ENCODE measurements at places on chromosomes 3 and 15.

DNA sequence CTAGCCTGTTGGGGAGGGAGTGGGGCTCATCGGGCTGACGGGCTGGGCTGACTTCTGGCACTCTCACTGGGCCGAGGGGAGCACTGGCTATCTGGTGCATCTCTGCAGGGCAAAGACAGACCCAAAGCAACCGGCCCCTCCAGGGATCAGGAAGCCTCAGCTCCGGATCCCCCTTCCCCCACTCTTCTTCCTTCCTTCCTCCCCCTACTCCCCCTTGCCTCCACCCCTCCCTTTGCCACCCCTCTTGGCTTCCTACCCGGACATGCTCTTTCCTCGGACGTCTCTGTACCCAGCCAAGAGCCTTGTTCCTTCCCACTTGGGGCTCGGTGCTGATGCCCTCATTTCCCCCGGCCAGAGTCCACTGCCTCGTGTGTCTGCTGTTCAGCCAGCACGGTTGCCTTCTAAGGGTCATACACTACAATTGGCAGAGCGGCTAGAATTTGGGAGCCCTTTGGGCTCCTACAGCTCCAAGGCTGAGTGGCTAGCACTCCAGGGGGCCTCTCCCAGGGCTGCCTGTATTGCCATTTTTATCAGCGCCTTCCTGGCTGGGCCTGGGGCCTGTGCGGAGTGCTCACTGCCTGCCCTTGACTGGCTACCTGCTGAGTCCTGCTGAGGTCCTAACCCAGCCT is 10.9 kb downstream of the SEMA3F start:
- DNase-seq, result peak; percentile 78

DNA sequence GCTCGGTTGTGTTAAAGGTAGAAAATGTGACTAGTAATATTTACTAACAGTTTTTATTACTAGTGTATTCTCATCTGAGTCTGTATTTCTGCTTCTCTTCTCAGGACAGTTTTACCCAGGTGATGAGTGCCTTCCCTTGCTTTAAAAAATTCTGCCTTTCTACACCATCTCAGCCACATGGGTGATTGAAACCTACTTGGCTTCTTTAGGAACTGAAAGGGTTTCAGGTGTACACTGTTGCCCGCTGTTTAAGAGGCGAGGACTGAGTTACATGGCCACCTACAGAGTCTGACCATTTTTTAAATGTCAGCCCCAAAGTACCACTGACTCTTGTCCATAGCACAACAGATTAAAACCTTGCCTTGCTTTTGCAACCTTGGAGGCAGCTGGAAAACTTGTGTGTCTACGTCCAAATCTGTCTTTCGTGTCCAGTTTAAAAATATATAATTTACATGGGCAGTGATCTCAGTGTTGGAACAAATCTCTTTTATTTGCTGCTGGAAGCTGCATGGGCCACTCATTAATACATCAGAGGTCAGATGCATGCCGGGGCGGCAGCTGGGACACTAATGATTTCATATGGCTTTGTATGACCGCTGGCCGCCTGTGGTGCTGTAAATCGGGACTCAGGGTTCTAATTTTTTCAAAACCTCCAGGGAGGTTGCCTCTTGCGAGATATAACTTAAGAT is 44.6 kb downstream of the TRIM71 start:
- no peak for DNase-seq

GRCh38 chr3:130839813-130840212 is 54.1 kb upstream of the ATP2C1 start:
- peak; percentile 48 for DNase-seq

DNA sequence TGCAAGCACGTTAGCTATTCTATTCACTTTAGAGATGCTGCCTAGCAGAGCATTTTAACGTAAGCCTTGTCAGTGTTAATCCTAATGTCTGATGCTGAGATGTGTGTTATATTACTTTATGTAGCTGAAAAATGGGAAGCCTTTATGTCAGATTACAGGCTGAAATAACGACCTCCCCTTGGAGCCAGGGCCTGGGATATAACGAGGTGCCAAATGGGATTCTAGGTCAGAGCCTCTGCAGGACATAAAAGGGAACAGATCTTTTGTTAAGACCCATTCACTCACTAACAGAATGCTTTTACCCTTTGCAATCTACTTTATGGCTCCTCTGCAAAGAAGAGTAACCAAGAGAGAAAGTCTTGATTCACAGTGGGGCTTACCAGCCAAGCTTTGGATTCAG is 815.5 kb upstream of the CFAP20DC start:
- no peak for DNase-seq

- no peak for DNase-seq
These were observed 56.6 kb upstream of the CHST2 start for GRCh38 chr3:143063018-143063417.

DNA sequence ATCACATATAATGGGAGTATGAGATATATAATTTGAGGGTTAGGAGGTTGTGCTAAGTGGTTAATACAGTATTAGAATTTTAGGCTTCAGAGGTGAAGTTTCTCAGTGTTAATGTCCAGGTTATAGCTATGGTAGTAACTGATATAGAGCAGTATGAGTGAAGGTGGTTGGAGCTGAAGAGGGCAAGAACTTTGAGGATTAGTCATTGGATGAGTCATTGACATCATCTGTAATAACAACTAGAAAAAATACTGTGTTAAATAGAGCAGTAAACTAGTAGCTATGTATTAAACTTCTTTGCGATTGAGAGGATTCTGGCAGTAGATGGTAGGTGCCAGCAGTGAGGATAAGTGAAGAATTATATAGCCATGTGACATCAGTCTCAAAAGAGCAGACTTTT is 47.5 kb upstream of the EIF3J start:
- DNase-seq, result no peak

GRCh38 chr3:34865346-34865745 is 774.0 kb upstream of the ARPP21 start:
- DNase-seq, result no peak

DNA sequence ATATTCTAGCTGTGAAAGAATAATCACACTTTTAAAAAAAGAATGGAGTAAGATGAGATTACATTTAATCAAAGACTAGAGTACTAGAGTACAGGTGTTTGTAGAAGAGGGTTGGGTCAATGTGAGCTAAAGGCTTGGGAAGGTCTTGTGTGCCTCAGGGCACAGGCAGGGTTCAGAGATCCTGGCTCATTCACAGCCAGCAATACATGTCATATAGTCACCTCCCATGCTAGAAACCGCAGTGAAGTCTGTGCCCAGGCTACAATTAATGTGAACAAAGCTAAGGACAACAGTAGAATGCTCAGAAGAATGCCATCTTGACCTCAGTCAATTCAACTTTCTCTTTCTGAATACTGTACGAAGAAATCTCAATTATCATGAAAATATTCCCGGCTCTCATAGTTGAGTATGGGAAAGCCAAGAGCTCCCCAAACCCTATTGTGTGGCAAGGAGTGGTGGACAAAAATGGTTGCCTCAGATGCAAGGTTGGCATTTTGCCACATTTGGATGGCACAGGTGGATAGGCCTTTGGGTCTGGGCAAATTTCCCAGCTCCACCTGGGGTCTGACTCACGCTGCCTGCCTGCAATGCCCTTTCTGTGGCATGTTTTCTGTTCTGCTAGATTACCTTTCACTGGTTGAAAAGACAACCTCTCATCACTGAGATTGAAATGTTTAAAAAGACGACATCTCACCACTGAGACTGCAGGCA is 70.2 kb downstream of the NMD3 start:
- DNase-seq, result no peak

- DNase-seq, result no peak
These were observed 34.1 kb downstream of the PBRM1 start for GRCh38 chr3:52651592-52651991.

GRCh38 chr3:63278171-63279004 is at the start of gene SYNPR:
Gene SYNPR, plus strand, starts transcription at chr3:63278308.
- DNase-seq, result peak; percentile 92

DNA sequence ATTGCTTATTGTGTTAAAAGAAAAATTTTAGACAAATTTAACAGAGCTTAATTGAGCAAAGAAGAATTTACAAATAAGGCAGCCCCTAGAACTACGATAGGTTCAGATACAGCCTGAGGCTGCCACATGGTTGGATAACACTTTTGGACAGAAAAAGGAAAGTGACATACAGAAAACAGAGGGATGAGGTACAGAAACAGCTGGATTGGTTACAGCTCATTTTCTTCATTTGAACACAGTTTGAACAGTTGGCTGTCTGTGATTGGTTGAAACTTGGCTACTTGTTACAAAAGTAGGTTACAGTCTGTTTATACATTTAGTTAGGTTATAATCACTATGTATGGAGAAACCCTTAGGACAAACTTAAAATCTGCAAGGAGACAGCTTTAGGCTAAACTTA is 46.0 kb downstream of the STARD9 start:
- DNase-seq, result no peak

GRCh38 chr3:141271279-141272030 is 39.8 kb downstream of the PXYLP1 start:
- DNase-seq, result no peak

DNA sequence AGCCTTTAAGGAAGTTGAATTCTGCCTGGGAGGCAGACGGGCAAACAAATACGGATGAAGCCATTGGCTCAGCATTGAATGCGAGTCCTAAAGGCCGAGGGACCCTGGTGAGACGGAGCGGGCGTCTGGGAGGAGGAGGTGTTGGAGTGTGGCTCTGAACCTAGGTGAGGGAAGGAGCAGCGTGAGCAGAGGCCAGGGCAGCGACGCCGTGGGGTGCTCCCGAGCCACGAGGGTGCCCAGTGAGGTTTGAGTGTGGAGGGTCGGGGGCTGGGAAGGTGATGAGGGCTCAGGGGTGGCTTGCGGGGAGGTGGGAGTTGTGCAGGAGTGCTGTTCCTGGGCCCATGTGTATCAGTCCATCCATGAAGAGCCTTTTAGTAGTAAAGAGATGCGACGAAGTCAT is 17.0 kb downstream of the CORO2B start:
- no peak for DNase-seq
